ENCODE measurements at places on chromosomes 2 and 18.

GRCh38 chr18:25392192-25392591 is 40.2 kb upstream of the ZNF521 start:
- DNase-seq, result no peak

DNA sequence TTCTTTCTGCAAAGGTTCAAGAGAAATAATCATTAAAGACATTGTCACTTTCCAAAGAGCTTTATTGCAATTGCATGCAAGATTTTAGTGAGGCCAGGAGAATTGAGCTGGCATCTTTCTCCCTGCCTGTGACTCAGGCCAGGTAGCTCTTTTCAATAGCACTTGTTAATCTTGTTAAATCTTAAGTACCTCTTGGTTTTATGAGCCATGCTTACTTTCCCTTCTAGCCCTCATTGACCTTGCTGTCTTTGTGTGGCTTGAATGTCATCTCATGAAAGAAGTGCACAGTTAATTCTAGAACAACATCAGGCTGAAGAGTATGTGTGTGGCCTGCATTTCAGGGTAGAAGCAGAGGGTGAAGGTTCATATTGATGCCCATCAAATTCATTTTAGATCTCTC is 14.8 kb upstream of the LGALSL start:
- no peak for DNase-seq

DNA sequence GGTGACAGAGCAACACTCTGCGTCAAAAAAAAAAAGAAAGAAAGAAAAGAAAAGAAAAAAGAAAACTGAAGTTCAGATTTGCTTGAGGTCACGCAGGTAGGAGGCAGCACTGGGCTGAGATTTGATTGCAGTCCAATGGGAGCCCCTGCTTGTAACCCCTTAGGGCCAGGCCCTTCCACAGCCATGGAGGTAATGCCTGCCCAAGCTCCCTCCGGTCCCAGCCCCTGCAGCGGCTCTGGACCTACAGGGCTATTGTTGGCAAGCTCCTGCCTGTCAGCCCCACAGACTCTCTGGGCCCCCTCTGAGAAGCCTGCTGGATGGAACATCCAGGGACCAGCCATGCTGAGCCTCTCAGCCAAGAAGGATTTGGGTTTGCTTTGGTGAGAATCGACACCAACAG is 12.2 kb downstream of the ZFP36L2 start:
- no peak for DNase-seq

GRCh38 chr18:59142274-59142673 is 2.6 kb downstream of the SEC11C start:
- no peak for DNase-seq

- no peak for DNase-seq
Measured at GRCh38 chr2:159140070-159140769, 146.3 kb downstream of the WDSUB1 start.

- no peak for DNase-seq
Measured at GRCh38 chr2:39571111-39571731, 94.5 kb upstream of the TMEM178A start.

DNA sequence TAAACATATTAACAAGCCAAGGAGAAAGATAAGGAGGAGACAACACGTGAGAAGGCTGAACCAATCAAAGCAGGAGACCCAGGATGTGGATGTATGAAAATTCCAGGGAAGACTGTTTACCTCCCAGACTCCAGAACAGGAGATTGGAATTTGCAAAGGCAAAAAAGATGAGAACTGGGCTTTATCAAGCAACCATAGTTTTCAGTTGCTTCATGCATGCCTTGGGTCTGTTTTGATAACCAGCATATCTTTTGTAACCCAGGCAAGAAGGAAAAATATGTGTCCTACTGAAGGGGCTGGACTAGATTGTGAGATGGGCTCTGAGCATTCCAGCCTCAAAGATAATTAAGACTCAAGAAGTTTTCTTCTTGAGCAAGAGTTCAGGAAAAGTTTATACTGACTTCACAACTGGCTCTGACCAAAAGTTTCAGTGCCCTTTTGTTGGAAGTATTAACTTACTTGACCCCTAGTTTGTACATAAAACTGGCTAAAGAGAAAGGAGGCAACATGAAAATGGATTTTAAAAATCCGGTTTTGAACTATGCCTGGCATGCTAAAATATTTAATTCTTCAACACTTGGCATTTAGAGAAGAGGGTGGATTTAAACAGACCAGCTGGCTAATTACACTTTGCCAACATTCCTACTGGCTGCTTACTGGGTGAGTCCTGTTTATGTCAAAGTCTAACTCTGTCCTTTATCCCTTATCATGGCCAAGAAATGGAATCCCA is 79.3 kb upstream of the CD28 start:
- DNase-seq, result no peak

GRCh38 chr2:222747526-222748160 is 76.2 kb downstream of the MOGAT1 start:
- DNase-seq, result no peak

- DNase-seq, result no peak
Measured at GRCh38 chr2:27263287-27264252, 723 bp upstream of the SLC30A3 start.

DNA sequence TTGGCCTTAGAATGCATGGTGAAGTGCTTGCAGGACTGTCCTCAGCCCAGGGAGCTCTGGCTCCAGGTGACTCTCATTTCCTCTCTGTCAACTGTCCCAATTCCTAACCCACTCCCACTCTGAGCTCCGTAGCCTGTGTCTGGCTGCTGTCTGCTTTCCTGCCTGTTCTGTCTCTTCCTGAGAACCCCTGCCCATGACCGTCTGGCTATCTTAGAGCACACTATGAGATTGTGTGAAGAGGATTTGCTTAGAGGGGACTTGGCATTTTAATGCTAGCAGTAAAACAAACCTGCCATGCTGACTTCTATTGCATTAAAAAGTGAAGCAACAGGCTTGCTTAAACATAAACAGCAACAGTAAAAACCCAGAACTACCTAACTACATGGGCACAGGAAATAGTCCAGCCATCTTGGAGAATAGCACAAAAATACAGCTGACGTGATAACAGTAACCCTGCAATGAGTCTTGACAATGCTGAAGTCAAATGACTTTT is 234.7 kb downstream of the PRKCE start:
- DNase-seq, result no peak

DNA sequence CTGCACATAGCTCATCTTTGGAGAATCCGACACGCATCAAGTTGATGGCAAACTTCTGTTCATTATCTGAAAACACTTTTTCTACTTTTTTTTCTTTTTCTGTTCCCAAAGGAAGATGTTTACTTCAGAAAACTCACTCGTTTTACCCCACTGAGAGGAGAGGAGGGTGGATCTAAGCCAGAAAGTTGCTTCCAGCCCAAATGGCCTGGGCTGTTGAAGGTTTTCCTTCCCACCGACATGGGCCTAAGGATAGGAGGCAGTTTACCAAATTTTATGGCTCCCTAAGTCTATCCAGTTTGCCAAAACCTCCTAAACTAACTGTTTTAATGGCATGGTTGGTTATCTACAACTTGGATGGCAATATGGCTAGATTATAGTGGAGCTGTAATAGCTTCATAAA is 70.4 kb downstream of the DDX1 start:
- DNase-seq, result no peak

- peak; percentile 84 for DNase-seq
Measured at GRCh38 chr18:58966005-58966677, 101.5 kb downstream of the ZNF532 start.

- no peak for DNase-seq
Measured at GRCh38 chr2:66929632-66930338, 467.3 kb upstream of the ETAA1 start.

- DNase-seq, result no peak
Measured at GRCh38 chr18:61831071-61831470, 61.7 kb downstream of the RNF152 start.

DNA sequence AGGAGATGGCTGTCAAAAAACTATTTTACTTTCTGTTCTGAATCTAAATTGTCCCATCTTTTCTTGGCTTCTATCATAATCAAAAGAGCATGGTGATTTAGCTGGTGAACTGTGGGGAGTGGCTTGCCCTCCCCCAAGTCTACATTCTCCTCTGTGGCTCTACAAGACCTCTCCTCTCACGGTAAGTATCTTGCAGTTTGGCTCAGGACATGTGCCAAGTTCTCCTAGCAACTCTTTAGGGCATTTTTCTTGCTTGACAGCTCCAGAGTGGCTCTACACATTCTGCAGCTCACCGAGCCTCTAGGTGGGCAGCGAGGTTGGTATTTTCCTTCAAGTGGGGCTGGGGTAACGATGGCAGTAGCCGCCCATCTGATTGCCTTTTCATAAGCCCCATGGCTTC is 29.1 kb downstream of the SLC4A5 start:
- DNase-seq, result no peak

DNA sequence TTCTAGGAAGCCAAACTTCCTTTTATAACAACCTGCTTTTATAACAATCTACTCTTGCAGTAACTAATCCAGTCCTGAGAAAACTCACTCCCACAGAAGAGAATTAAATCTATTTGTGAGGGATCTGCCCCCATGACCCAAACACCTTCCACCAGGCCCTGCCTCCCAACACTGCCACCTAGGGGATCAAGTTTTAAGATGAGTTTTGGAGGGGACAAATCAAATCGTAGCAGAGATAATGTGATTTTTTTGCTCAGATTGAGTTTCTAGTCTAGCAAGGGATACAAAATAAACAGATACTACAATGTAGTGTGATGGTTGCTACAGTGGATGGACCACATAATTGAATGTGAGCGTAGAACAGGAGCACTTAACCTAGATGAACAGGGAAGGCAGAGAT is 52.2 kb downstream of the NCOA1 start:
- no peak for DNase-seq

GRCh38 chr2:237478095-237478494 is 9.0 kb upstream of the MLPH start:
- no peak for DNase-seq

- no peak for DNase-seq
Measured at GRCh38 chr2:3224681-3225080, 152.9 kb downstream of the EIPR1 start.

DNA sequence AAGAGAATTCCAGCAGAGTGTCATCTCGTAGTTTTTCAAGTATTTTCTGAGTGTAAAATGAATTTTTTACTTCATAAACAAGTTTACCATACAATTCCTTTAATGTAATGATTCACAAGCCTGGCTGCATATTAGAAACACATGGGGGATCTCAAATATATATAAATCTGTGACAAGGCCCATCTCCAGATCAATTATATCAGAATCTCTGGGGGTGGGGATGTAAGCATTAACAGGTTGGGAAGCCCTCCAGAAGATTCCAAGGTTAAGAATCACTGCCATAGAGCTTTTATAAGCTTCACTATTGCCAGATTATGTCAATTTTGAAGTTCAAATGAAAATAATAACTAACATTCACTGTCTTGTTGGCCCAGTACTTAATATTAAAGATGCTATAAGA is 111.2 kb downstream of the BAZ2B start:
- DNase-seq, result no peak

GRCh38 chr2:96821113-96821675 is 5.1 kb downstream of the CNNM3 start:
- DNase-seq, result no peak

DNA sequence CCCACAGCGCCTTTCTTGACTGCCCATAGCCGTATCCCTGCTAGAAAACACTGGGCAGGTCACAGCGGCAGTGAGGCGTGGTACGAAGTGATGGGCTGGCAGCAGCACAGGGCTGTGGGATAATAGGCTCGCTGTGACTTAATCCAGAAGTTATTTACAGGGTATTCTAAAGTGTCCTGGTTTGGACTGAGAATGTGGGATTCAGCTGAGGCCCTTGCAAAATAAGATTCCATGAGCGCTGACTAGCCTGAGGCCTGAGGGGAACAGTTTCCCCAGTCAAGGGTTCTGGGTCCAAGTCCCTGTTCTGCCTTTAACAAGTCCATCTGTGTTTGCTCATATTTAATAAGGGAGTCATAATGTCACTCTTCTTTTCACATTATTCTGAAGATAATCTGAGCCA is 34.6 kb downstream of the SETBP1 start:
- DNase-seq, result no peak

DNA sequence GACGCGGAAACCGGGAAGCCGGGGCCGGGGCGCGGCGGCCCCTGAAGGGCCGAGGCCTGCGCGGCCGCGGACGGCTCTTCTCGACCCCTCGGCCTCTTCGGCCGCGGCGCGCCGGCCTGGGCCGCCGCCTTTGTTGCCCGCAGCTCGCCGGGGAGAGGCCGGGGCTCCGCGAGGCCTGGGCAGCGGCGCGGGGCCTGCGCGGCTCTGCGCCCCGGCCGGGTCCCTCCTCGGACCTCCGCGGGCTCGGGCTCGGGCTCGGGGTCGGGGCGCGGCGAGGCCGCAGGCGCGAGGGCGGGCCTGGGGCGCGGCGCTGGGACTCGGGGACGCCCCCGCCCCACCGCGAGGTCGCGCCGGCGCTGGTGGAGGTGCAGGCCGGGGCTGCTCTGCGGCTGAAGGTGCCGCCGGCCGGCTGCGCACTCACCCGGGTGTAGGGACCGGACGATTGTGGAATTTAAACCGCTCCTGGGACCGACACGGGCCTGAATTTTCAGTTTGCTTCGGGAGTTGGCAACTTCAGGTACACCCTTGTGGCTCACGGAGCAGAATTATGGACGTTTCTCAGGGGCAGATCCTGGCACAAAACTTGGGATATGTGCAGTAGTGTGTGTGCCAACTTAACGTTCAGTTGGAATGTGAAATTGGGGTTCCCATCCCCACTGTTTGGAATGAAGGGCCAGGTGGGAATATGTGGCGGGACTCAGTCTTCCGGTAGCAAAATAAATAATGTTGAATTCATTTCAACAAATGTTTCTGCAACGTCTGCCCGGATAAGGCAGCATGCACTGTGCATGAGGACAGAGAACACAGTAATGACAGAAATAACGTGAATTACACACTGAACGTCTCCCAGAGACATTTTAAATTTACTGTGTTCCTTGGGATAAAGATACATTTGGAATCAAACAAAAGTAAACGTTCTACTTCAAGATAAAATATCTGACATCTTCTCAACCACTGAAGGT is 787 bp downstream of the SOCS6 start:
- DNase-seq, result peak; percentile 67

- DNase-seq, result no peak
Measured at GRCh38 chr2:120438301-120439066, 92.5 kb downstream of the INHBB start.

DNA sequence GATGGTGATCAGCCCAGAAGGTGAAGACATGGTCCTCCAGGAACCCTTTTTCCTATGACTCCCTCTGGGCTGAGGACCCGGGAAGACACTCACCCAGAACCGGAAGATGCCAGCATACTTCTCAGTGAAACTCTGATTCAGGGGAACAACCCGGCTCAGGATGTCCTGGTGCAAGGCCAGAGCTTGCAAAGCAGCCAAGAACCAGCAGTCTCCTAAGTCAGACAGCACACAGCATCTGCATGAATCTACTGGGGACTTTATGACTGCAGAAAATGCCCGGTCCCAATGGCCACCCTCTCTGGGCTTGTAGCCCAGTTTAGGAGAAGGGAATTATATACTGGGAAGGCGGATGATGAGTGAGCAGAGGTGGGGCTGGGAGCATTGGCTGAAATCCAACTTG is 15.3 kb downstream of the CAPN14 start:
- no peak for DNase-seq

GRCh38 chr2:236862961-236863728 is 222.5 kb upstream of the COPS8 start:
- DNase-seq, result no peak
